Vagina (tissue), 2 donors: ENCODE measurements at places on chromosomes 6 and 20. TPM values are rescaled to one million over a fixed set of nuclear protein-coding genes. Genes with fewer than 3 reads are reported as not detected.

- no peaks in the 10 kb centered on the region for H3K27me3 ChIP-seq
- no peaks in the 10 kb centered on the region for H3K36me3 ChIP-seq
- no peak overlapping the region for H3K27ac ChIP-seq
- H3K4me1 ChIP-seq, result no peaks in the 10 kb centered on the region
Measured at GRCh38 chr6:73898599-73898998, 202.6 kb downstream of the CD109 start.

DNA sequence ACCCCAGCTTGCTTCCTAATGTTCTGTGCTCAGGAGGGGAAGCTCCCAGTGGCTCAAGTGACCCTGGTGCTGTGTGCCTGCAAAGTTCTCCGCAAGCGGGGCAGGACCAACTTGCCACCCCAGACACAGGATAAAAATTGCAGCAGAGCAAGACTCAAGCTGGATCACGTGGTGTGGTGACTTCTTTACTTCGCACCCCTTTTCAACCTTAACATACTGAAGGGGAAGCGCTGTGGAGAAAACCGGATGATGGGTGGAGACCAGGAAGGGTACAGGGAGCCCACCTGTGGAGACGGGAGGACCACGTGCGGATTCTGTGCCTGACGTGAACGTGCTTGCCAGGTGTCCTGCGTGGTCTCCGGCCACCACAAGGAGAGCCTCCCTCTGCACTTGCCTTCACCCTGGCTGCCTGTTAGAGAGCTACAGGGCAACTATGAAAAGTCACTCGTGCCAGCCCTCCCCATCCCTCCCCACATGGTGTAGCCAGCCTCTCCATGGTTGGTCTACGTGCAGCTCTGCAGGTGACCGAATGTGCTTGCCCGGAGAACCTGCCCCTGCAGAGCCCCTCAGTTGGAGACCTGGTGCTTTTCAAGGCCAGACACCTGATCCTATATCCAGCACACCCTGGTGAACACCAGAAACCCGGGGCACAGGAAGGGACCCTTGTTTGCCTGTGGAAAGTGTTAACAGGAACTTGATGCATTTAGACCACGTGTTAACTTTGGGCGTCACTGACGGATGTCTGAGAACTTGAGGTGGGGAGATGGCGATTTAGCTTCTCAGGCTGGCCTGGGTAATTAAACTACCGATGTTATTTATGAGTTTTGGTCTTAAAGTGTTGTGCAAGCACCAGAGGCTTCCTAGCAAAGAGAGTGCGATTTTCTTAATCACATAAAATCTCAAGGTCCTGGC, 23.9 kb upstream of the DACT2 start:
- H3K36me3 ChIP-seq, result no peaks in the 10 kb centered on the region
- no peaks in the 10 kb centered on the region for H3K27me3 ChIP-seq
- no peak overlapping the region for H3K27ac ChIP-seq

GRCh38 chr20:56860413-56860812, 231.3 kb downstream of the TFAP2C start:
- no peaks in the 10 kb centered on the region for H3K27me3 ChIP-seq
- no peak for DNase-seq
- H3K4me3 ChIP-seq, result no peak overlapping the region

The SLC22A2 gene
- total RNA-seq, result not detected

DNA sequence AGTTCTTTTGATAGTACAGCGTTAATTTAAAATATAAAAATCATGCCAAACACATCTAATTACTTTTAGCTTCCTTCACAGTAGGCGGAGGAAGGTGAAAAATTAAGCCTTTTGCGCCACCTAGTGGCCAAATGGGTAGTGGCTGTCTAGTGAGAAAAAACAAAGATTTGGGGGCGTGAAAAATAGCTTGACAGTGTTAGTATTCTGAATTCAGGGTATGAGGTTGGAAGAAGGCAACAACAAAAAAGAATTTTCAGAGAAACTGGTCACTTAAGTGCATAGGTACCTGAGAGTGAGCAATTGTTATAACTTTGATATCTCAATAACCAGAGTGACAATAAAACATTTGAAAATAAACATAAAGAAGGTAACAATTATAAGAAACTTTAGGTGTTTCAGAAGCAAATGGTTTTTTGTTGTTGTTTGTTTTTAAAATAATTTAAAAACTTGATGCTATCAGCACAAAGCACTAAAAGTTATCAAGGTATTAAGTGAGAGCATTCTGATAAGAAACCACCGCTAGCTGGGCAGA, 14.3 kb downstream of the PSMB9 start:
- no peak for DNase-seq
- no peaks in the 10 kb centered on the region for H3K27me3 ChIP-seq
- H3K36me3 ChIP-seq, result no peaks in the 10 kb centered on the region
- H3K4me3 ChIP-seq, result no peak overlapping the region
- H3K27ac ChIP-seq, result no peak overlapping the region

The FAM83B gene
- 35.8 TPM for total RNA-seq

The DLK2 gene
- 3.9 TPM for total RNA-seq

DNA sequence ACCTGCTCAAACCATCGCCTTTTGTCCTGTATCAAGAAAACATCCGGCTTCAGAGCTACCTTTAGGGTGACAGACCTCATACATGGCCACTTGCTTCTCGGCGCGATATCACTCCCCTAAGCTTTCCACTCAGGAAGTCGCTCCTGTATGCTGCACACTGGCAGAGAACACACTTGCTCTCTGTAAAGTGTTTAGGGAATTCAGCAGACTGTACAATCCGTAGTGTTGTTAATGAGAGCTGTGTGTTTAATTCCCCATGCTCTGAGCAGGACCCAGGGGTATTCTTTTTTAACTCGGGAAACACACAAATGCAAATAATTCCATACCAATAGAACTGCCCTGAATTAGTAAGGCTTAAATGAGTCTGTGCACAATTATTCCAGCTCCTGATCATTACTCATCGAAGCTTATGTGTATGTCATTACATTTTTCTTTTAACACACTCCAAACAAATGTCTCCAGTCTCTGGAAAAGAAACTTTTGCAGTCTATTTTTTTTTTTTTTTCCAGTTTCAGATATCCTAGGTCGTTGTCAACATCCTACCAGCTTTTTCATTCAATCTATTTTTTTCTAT, 338.7 kb upstream of the ARID1B start:
- H3K4me1 ChIP-seq, result peaks cover 9% of the 10 kb centered on the region
- DNase-seq, result no peak
- no peak overlapping the region for H3K27ac ChIP-seq
- no peaks in the 10 kb centered on the region for H3K27me3 ChIP-seq

- no peak overlapping the region for H3K27ac ChIP-seq
- no peaks in the 10 kb centered on the region for H3K36me3 ChIP-seq
- H3K4me3 ChIP-seq, result no peak overlapping the region
- DNase-seq, result no peak
- no peaks in the 10 kb centered on the region for H3K27me3 ChIP-seq
Measured at GRCh38 chr6:137571854-137572253, 77.7 kb upstream of the OLIG3 start.

DNA sequence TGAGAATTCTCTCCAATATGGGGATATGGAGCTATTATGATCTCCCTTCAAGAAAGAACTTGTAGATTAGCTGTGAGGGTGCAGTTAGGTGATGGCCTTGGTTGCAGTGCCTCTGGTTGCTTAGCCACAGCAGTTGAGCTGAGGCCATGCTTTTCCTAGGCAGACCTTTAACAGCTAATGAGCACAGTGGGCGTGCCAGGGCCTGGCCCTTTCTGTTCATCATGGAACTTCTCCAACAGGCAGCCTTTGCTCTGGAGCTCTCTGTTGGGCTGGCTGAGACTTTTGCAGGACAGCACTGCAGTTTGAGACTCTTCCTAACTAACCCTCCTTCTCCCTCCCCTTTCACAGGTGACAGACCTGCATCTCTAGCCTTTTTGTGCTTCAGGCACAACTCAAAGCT, 39.7 kb upstream of the TMEM170B start:
- no peak overlapping the region for H3K27ac ChIP-seq
- H3K4me3 ChIP-seq, result no peak overlapping the region
- H3K4me1 ChIP-seq, result no peaks in the 10 kb centered on the region
- DNase-seq, result no peak
- H3K27me3 ChIP-seq, result no peaks in the 10 kb centered on the region
- H3K36me3 ChIP-seq, result no peaks in the 10 kb centered on the region

DNA sequence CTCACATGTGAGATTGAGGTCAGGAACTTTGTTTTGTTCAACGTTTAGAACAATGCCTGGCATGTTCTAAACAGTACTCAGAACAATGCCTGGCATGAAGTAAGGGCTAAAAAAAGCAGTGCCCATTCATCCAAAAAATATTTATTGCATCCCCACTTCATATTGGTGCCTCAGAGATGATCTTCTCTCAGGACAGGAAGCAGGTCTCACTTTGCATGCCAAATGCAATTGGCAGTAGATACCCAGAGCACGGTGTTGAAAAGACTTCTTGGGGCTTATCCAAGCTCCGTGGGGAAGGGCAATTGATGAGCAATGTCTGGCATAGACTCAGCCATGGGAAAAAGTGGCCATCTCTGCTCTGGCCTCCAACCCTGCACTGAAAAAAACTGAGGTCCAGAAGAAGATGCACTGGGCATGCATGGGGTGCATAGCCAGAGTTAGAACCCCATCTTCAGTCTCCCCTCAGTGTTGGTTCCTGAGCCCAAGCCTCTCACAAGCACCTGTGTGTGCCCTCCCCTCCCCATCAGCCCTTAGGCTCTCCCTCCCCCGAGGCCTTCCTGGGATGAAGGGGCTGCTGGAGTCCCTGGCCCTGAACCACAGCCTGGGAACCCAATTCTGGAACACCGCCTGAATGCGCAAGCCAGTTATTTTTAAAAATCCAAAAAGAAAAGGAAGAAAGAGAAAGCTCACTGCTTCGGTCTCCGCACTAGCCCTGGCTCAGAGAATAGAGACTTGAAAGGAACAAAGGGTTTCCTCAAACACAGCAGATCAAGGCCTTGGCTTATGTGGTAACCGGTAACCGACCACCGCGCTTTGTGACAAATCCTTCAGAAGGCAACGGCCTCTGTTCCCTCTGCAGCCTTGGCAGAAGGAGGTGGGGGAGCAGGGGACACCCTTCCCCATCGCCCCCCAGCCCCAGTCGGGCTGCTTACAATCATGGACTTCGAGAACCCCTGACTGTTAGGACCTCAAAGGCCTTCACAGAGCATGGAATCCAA, 78.5 kb upstream of the SIRPA start:
- peak; percentile 79 for DNase-seq
- peaks cover 50% of the 10 kb centered on the region for H3K4me1 ChIP-seq
- no peaks in the 10 kb centered on the region for H3K27me3 ChIP-seq
- H3K36me3 ChIP-seq, result no peaks in the 10 kb centered on the region
- peak overlapping the region; percentile 18 for H3K27ac ChIP-seq

The HLA-DRA gene
- 158 TPM for total RNA-seq

GRCh38 chr6:154709621-154710020, 23.6 kb upstream of the SCAF8 start:
- no peaks in the 10 kb centered on the region for H3K27me3 ChIP-seq
- no peak overlapping the region for H3K4me3 ChIP-seq
- DNase-seq, result no peak
- no peak overlapping the region for H3K27ac ChIP-seq

The LTB gene
- 5.4 TPM for total RNA-seq

DNA sequence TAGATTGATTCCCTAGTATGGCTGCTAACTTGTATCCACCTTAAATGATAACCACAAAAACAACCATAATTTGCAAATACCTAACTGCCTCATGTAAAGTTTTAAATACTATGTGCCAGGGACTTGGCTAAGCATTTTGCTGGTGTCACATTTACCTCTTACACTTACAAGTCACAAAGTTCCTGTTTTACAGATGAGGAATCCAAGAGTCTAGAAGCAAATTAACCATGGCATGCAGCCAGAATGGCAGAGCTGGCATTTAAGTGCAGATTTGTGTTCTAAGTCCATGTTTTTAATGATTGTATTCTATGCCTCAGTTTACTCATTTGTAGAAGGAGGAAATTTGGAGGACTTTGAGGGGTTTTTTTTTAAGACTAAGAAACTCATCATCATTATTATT, 696.7 kb downstream of the PTPRT start:
- no peaks in the 10 kb centered on the region for H3K27me3 ChIP-seq
- no peaks in the 10 kb centered on the region for H3K36me3 ChIP-seq
- no peak for DNase-seq

GRCh38 chr20:16654858-16655535, 74.8 kb upstream of the SNRPB2 start:
- H3K27me3 ChIP-seq, result no peaks in the 10 kb centered on the region
- H3K27ac ChIP-seq, result no peak overlapping the region
- H3K4me3 ChIP-seq, result no peak overlapping the region
- no peaks in the 10 kb centered on the region for H3K36me3 ChIP-seq

- no peak overlapping the region for H3K4me3 ChIP-seq
- H3K27me3 ChIP-seq, result no peaks in the 10 kb centered on the region
- peaks cover 14% of the 10 kb centered on the region for H3K4me1 ChIP-seq
- H3K36me3 ChIP-seq, result no peaks in the 10 kb centered on the region
Measured at GRCh38 chr6:169858293-169858934, 107.0 kb downstream of the ERMARD start.
